ENCODE measurements at places on chromosomes 7 and 10. TPM values are rescaled to one million over a fixed set of nuclear protein-coding genes. Genes with fewer than 3 reads are reported as not detected.
A peak's percentile ranks its signal among the peaks of the same experiment; 100 is the strongest.

- H3K27me3 ChIP-seq = no peaks in the 10 kb centered on the region
- no peaks in the 10 kb centered on the region for H3K36me3 ChIP-seq
- peak; percentile 62 for DNase-seq
- no peak overlapping the region for H3K27ac ChIP-seq
- no peaks in the 10 kb centered on the region for H3K4me1 ChIP-seq
Observed at GRCh38 chr10:51063659-51064535, 10.4 kb upstream of the PRKG1 start.

Gene TNS3
- 59.8 TPM for total RNA-seq

DNA sequence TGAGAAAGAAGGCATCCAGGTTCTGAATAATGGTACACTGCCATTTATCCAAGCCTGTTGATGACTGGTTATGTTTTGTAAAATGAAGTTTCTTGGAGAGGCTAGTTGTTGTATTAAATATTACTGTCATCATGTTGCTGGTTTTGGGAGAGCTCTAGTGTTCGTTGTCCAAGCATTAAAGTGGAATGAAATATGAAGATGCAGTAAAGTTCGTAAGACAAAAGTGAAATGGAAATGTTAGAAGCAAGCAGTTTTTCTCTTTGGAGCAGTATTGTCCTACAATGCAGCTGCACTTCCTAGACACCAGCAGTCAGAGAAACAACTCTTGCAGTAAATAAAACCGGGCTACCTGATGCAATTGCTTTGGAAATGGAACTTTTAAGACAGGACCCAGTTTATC, 156.8 kb upstream of the FZD1 start:
- no peaks in the 10 kb centered on the region for H3K4me1 ChIP-seq
- no peaks in the 10 kb centered on the region for H3K36me3 ChIP-seq
- no peak for DNase-seq
- H3K27me3 ChIP-seq = no peaks in the 10 kb centered on the region

DNA sequence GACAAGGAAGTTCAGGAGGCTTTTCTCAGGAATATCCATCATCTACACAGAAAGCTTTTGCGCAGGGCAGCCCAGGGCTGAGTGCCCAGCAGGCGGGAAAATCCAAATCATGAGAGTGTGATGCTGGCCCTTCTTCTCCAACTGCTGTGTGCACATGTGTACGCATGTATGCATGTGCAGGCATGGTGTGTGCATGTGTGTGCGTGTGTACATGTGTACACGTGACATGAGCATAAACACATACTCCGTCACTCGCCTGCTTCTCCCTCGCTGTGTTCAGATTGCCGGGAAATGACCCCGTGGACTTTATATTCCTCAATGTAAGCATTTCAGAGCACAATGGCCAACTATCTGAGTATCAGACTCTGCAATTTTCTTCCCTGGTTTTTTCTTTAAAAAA, 85.1 kb downstream of the PRPF18 start:
- H3K4me3 ChIP-seq = no peak overlapping the region
- H3K27me3 ChIP-seq = no peaks in the 10 kb centered on the region
- H3K4me1 ChIP-seq = peaks cover 5% of the 10 kb centered on the region
- peaks cover 20% of the 10 kb centered on the region for H3K36me3 ChIP-seq
- H3K27ac ChIP-seq = no peak overlapping the region
- DNase-seq = no peak
